ENCODE measurements at places on chromosomes 6 and 20.
A peak's percentile ranks its signal among the peaks of the same experiment; 100 is the strongest.

DNA sequence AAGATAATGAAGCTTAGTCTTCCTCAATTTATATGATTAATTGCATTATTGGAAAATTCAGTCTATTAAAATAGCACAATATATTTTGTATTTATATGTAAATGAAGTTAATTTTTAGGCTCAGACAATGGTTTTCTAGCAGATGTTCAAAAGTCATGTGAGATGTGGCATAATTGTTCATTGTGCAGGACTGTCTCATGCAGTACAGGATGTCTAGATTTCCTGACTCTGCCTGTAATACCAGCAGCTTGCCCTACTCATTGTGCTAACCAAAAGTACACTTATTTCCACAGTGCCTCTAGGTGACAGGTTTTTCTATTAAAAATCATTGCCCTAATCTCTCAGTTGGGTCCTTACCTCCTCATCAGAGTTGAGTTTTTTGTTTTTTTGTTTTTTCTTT, 12.4 kb downstream of the RALGAPB start:
- peak; percentile 12 for DNase-seq

DNA sequence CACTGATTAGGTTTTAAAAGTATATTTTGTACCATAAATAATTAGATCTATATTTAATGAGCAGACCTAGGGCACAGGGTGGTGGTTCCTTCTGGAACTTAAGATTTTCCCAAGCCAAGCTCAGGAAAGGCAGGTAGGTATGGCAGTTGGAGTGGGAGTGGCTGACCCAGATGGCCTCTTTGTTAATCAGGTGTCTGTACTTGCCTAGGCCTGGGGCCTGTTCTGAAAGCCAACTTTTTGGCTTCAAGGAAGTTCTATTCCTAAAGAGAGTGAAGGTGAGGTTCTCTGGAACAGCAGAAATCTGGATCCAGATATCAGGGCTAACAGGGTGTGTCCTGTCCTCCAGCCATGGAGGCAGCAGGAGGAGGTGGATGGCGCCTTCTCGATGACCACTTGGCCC, 44.9 kb downstream of the VEGFA start:
- DNase-seq: no peak

GRCh38 chr6:89575562-89575960, 63.0 kb downstream of the LYRM2 start:
- no peak for DNase-seq

GRCh38 chr6:82588020-82588419, 224.4 kb downstream of the TPBG start:
- DNase-seq: no peak

GRCh38 chr6:20816126-20816525, 281.9 kb downstream of the CDKAL1 start:
- no peak for DNase-seq

- DNase-seq: no peak
These were observed 70.0 kb upstream of the TBXT start for GRCh38 chr6:166237617-166238016.

Data from common myeloid progenitor, CD34-positive (primary cell).